ENCODE measurements at places on chromosomes 6 and 20.

- no peaks in the 10 kb centered on the region for H3K4me1 ChIP-seq
- no peak for DNase-seq
- no peaks in the 10 kb centered on the region for H3K27me3 ChIP-seq
- peaks cover 46% of the 10 kb centered on the region for H3K36me3 ChIP-seq
Observed at GRCh38 chr20:2460752-2461424, 9.7 kb downstream of the SNRPB start.

DNA sequence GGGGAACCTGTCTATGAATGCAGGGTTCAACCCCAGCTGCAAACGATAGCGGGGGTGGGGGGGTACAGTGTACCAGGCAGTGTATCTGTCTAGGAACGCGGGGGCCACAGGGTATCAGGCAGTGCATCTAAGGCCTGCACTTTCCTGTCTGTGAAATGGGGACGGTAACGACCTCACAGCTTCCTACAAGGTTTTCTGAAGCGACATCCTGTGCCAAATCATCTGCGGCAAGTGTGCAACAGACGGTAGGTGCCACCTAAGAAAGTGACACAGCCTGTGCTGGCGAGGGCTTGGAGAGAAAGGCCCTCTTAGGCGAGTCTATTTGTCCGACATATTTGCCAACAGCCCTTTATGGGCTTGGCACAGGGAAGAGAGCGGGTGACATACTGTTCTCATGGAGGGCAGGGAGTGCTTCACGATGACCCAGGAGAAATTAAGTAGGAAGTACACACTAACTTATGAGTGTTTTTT is 3.8 kb downstream of the DIDO1 start:
- peak overlapping the region; percentile 92 for H3K27ac ChIP-seq
- H3K4me1 ChIP-seq = peaks cover 77% of the 10 kb centered on the region
- no peaks in the 10 kb centered on the region for H3K27me3 ChIP-seq
- no peak for DNase-seq
- peak overlapping the region; percentile 86 for H3K4me3 ChIP-seq

GRCh38 chr20:49995586-49995985 is 12.8 kb downstream of the SNAI1 start:
- H3K4me3 ChIP-seq = no peak overlapping the region
- H3K36me3 ChIP-seq = no peaks in the 10 kb centered on the region
- DNase-seq = no peak
- peaks cover 3% of the 10 kb centered on the region for H3K27me3 ChIP-seq
- H3K27ac ChIP-seq = no peak overlapping the region
- H3K4me1 ChIP-seq = no peaks in the 10 kb centered on the region

- no peaks in the 10 kb centered on the region for H3K4me1 ChIP-seq
- no peak overlapping the region for H3K27ac ChIP-seq
- no peaks in the 10 kb centered on the region for H3K36me3 ChIP-seq
- DNase-seq = no peak
Observed at GRCh38 chr6:65938000-65938399, 231.0 kb upstream of the EYS start.

- no peak overlapping the region for H3K27ac ChIP-seq
- no peak for DNase-seq
- H3K4me1 ChIP-seq = no peaks in the 10 kb centered on the region
- no peaks in the 10 kb centered on the region for H3K36me3 ChIP-seq
Observed at GRCh38 chr6:89932245-89932802, 38.1 kb downstream of the GJA10 start.

GRCh38 chr6:126422912-126423311 is 83.0 kb downstream of the CENPW start:
- no peaks in the 10 kb centered on the region for H3K36me3 ChIP-seq
- no peak overlapping the region for H3K27ac ChIP-seq
- H3K4me1 ChIP-seq = no peaks in the 10 kb centered on the region
- H3K27me3 ChIP-seq = no peaks in the 10 kb centered on the region
- H3K4me3 ChIP-seq = no peak overlapping the region
- no peak for DNase-seq

DNA sequence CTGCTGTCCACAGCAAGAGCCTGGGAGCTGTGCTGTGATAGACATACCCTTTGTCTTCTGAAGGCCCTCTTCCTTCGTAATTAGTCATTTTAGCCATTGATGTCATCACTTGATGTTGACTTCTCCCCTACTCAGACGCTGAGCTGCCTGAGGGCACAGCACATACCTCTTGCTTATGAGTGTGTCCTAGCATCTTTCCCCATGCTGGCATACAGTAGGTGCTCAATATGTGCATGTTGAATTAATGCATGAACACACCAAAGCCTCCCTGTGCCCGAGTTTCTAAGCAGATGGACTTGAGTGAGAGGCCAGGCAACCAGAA is 35.8 kb upstream of the FAM83D start:
- H3K4me1 ChIP-seq = peaks cover 50% of the 10 kb centered on the region
- no peak for DNase-seq
- H3K4me3 ChIP-seq = peak overlapping the region; percentile 40
- H3K27ac ChIP-seq = peak overlapping the region; percentile 56
- H3K36me3 ChIP-seq = no peaks in the 10 kb centered on the region
- no peaks in the 10 kb centered on the region for H3K27me3 ChIP-seq

GRCh38 chr6:39292637-39293036 is 21.6 kb downstream of the KCNK17 start:
- no peaks in the 10 kb centered on the region for H3K4me1 ChIP-seq
- H3K27ac ChIP-seq = no peak overlapping the region
- no peaks in the 10 kb centered on the region for H3K36me3 ChIP-seq
